ENCODE measurements at places on chromosomes 6 and 20.

DNA sequence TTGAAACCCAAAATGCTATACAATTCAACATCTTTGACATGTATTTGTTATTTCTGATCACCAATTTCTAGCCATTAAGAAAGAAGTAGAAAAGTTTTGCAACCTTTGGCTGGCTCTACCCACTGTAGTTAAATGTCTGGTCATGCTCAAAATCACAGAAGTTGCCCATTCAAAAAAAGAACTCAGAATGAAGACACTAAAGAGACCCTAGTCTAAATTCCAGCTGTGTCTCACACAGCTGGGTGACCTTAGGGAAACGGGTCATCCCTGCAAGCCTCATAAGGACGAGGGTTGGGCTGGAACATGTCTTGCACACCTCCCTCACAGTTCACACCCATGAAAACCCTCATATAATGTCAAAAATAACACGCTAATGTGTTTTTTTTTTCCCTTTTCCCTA, 10.3 kb downstream of the FOXQ1 start:
- no peak for DNase-seq

GRCh38 chr6:94071835-94072234, 652.5 kb upstream of the EPHA7 start:
- no peak for DNase-seq

DNA sequence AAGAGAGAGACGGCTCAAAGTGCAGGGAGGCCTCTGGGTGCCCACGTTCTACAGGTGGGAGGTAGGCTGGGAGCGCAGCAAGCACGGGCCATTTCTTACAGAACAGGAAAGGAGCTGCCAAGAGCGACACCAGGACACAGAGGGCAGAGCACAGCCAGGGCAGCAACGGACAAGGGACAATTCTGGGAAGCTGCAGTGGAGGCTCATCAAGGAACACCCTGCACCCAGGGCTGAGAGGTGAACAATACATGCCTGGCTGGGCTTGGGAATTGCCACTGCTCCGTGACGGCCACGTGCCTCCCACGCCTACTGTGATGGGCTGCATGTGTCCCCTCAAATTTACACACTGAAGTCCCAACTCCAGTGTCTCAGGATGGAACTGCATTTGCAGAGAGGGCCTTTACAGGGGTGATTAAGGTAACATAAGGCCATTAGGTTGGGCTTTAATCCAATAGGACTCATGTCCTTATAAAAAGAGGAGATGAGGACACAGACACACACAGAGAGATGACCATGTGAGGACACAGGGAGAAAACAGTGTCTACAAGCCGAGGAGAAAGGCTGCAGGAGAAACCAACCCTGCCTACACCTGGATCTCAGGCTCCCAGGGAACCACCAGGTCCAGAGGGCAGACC, 13.6 kb downstream of the SERPINB6 start:
- no peak for DNase-seq

GRCh38 chr6:90003069-90003795, 109.0 kb downstream of the GJA10 start:
- no peak for DNase-seq

GRCh38 chr6:16747232-16748024, 13.8 kb downstream of the ATXN1 start:
- DNase-seq = peak; percentile 87

DNA sequence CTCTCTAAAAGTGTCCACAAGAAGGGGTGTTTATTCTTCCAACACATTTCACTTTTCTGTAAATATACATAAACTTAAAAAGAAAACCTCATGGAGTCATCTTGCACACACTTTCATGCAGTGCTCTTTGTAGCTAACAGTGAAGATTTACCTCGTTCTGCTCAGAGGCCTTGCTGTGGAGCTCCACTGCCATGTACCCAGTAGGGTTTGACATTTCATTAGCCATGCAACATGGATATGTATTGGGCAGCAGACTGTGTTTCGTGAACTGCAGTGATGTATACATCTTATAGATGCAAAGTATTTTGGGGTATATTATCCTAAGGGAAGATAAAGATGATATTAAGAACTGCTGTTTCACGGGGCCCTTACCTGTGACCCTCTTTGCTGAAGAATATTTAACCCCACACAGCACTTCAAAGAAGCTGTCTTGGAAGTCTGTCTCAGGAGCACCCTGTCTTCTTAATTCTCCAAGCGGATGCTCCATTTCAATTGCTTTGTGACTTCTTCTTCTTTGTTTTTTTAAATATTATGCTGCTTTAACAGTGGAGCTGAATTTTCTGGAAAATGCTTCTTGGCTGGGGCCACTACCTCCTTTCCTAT, 17.9 kb downstream of the IRF4 start:
- DNase-seq = no peak

GRCh38 chr20:40900666-40901215, 127.9 kb upstream of the TOP1 start:
- DNase-seq = peak; percentile 68

GRCh38 chr20:14707865-14708596, 370.6 kb upstream of the FLRT3 start:
- no peak for DNase-seq

- no peak for DNase-seq
These were observed 118.5 kb downstream of the DLL1 start for GRCh38 chr6:170172392-170172791.

DNA sequence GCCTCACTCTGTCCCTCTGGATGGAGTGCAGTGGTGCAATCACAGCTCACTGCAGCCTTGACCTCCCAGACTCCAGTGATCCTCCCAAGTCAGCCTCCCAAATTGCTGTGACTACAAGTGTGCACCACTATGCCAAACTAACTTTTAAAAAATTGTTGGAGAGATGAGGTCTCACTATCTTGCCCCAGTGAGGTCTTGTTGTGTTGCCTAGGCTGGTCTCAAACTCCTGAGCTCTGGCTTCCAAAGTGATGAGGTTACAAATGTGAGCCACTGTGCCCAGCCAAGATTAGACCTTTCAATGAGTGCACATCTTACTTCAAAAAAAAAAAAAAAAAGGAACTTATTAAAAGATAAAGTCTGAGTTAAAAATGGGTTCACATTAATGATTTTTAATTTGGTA, 1838.1 kb upstream of the DEFB115 start:
- DNase-seq = no peak

DNA sequence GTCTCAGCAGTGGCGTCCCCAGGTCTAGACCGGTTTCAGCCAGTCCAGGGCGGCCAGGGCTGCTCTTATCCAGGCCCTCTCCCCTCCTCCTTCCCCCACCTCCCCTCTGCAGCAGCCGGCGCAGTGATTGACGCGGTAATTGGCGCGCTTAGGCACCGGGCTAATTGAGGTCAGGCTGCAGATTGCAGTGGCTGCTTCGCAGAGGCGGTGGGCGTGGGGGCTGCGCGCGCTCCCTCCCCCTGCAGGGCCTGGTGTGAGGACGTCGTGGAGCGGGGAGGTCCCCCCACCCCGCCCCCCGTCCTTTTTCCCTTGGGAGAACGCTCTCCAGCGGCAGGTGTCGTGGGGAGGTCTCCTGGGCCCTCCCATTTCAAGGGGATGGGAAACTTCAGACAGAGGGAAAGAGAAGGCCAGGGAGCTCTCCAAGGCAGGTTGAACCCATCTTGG, 70.4 kb upstream of the BLCAP start:
- DNase-seq = no peak

- DNase-seq = peak; percentile 15
These were observed 16.5 kb downstream of the COL20A1 start for GRCh38 chr20:63309261-63310071.

GRCh38 chr6:43718387-43719105, 31.0 kb upstream of the MRPS18A start:
- DNase-seq = no peak

DNA sequence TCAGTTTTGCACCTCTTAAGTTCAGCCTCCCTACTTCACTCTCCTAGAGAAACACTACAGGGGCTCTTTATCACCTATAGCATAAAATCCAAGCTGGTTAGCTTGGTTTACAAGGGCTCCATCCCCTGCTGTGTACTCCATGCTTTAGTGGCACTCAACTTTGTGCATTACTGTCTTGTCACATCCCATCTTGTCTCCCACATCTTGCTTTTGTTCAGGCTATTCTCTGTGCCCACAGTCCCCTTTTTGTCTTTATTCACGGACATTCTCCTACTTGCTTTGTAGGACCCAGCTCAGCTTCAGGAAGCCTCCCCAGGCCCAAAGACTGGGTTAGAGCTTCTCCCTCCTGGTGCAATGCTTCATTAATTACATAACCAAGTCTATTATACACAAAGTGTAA, 107.9 kb upstream of the SPACA1 start:
- no peak for DNase-seq

GRCh38 chr20:62031462-62032092, 34.1 kb downstream of the TAF4 start:
- no peak for DNase-seq

GRCh38 chr20:62724692-62725595, 16.3 kb downstream of the NTSR1 start:
- DNase-seq = no peak

DNA sequence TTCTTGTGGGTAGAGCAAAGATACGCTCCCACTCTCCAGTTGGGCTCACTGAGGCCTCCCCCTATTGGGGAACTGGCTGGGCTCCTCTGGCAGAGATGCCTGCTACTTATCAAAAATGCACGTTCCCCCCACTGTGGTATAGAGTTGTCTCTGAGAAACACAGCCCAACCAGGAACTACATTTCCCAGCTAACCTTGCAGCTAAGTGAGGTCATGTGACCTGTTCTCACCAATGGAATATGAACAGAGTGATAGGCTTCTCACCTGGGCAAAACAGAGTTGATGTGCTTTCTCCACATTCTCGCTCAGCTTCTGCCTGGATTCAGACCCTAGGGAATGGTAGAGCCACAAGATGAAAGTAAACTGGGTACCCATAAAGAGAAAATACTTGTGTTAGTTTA, 49.1 kb upstream of the PTPRT start:
- no peak for DNase-seq

DNA sequence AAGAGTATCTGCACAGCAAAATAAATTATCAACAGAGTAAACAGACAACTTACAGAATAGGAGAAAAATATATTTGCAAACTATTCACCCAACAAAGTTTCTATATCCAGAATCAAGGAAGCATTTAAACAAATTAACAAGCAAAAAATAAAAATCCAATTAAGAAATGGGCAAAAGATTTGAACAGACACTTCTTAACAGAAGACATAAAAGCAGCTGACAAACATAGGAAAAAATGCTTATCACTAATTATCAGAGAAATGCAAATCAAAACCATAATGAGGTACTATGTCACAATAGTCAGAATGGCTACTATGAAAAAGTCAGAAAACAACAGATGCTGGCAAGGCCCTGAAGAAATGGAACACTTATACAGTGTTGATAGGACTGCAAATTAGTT, 434.2 kb upstream of the ADGRB3 start:
- no peak for DNase-seq

- DNase-seq = peak; percentile 33
These were observed 654.5 kb upstream of the PTCHD4 start for GRCh38 chr6:48765352-48765961.

GRCh38 chr6:151641028-151641427, 147.2 kb downstream of the CCDC170 start:
- DNase-seq = no peak

DNA sequence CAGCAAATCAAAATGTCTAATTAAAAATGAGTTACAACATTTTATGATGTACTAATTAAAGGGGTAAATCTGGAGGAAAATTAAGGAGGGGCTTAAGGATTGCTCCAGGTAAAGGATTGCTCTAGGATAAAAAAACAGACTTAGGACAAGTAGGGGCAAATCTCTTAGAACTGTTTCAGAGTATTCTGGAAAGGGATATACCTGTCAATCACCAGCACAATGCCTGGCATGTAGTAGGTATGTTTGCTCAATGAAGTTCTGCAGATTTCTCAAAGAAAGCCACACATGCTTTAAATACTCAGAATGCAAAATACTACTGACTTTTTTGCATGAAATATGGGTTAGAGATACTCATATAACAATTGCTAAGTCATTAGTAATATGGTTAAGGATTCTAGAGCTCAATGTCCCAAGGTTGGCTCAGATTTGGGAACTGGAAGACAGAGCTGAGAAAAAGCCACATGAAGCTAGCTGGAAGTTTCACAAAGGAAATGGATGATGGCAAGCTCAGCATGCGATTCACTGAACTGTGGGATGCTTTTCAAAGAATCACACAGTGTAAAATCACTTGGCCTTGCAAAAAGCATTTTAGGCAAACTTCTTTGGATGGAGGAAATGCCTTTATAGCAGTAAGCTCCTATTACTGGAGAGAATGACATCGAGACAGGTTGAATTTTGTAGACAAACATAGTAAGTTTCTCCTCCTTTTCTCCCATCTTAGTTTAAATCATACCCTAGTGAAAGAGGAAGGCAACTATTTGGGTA, 72.8 kb downstream of the MAP3K5 start:
- peak; percentile 70 for DNase-seq

- no peak for DNase-seq
These were observed 30.8 kb downstream of the FBXO5 start for GRCh38 chr6:152952045-152952444.

- DNase-seq = peak; percentile 88
These were observed 58.6 kb downstream of the SYNJ2 start for GRCh38 chr6:158040051-158040803.

GRCh38 chr6:2861060-2861821, 19.6 kb upstream of the SERPINB1 start:
- peak; percentile 43 for DNase-seq

DNA sequence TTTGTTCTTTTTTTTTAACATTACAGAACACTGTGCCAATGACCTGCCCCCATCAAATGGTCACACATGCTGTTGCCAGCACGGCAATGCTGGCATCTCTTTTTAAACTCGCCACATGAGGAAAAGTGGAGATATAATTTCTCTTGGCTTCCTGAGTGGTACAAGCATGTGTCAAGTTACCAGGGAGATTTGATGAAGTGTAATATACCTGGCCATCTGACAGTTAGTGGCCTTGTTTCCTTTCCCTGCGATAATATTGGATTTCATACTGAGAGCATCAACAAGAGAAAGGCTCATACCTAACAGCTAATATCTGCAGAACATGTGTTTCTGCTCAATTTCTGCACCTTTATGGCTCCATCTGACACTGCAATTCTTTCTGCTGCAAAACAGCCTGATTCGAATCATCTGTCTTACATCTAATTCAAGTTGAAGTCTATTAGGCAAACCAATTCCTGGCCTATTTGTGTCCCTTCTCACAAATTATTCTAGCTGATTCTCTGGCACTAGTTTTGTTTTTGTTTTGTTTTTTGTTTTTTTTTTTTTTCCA, 519.5 kb downstream of the PREX1 start:
- no peak for DNase-seq

DNA sequence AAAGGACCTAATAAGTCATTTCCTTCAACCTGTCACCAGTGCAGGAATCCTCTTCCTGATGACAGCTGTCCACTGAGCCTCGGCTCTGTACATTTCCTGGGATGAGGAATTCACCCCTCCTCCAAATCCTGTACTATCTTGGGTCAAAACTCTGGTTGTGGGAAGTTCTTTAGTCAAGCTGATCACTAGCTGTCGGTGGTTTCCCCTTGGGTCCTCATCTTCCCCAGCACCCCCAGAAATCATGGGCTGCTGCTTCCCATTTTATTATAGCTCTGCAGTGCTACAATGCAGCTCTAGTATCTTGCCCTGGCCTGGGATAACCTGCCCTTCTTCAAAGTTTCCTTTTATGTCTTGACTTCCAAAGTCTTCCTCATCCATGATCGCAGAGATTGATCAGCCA, 14.6 kb upstream of the ADA start:
- no peak for DNase-seq

GRCh38 chr6:51199733-51200260, 381.1 kb downstream of the TFAP2B start:
- DNase-seq = no peak

GRCh38 chr6:27312146-27312949, at the start of gene POM121L2:
TSS of gene POM121L2 (minus strand) at chr6:27312273. CDS start at chr6:27312170, 103 bp downstream.
- peak; percentile 19 for DNase-seq

GRCh38 chr6:118297821-118298220, 250.3 kb upstream of the PLN start:
- DNase-seq = no peak

GRCh38 chr6:139776041-139776440, 401.6 kb upstream of the CITED2 start:
- DNase-seq = no peak
